Spleen (tissue), 13 donors: ENCODE measurements at places on chromosomes 1 and 21. TPM values are rescaled to one million over a fixed set of nuclear protein-coding genes. Genes with fewer than 3 reads are reported as not detected.

DNA sequence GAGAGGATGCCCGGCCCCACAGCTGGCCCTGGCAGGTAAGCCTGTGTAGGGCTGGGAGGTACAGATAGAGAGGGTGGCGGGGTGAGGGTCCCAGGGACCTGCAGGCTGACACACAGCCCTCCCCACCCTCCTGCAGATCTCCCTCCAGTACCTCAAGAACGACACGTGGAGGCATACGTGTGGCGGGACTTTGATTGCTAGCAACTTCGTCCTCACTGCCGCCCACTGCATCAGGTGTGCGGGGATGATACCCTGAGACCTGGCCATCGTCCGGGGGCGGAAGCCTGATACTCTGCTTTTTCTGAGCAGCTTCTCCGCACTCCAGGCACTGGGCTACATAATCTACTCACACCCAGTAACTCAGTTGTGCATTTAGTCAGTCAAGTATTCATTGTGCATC, 2.1 kb downstream of the CTRC start:
- H3K27me3 ChIP-seq: no peaks in the 10 kb centered on the region
- no peak overlapping the region for H3K4me3 ChIP-seq
- DNase-seq: no peak
- H3K4me1 ChIP-seq: no peaks in the 10 kb centered on the region
- H3K27ac ChIP-seq: no peak overlapping the region

DNA sequence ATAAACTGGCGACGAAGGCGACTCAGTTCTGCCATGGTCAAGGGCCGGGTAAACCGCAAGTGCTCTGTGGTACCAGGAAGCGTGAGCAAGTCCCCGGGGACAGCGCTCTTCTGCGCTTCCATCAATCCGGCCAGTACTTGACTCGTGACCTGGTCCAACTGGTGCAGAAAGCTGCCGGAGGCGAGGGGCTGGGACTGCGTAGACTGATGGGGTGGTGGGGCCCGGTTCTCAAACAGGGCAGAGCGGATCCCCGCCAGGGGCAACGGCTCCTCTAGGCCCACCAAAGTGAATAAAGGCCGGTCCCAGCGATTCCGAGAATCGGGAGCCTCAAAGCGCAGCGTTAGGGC, 852 bp downstream of the KTI12 start:
- peaks cover 8% of the 10 kb centered on the region for H3K36me3 ChIP-seq
- H3K27me3 ChIP-seq: no peaks in the 10 kb centered on the region
- peak overlapping the region; percentile 88 for H3K27ac ChIP-seq
- H3K4me3 ChIP-seq: peak overlapping the region; percentile 89
- peak; percentile 84 for DNase-seq

DNA sequence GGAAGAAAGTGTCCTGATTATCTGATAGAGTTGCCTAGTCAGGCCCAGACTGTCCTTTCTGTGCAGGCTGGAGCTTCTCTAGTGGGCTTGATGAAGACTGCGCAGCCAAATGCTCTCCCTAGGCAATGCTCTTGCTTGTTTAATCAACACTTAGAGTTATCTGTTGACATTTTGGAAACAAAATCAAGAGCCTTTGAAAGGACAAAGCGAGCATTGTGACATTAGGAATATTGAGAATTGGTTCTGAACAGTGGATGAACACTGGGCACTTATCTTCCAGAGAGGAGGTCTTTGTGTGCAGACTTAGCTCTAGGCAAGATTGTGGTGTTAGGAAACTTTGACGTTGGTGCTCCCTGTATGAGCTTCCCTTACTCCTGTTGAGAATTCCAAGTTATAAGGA, 94.5 kb downstream of the DNTTIP2 start:
- no peak for DNase-seq
- H3K4me3 ChIP-seq: no peak overlapping the region
- H3K27ac ChIP-seq: no peak overlapping the region
- H3K27me3 ChIP-seq: no peaks in the 10 kb centered on the region
- H3K36me3 ChIP-seq: no peaks in the 10 kb centered on the region

Gene C1orf115
- 80.0 TPM for total RNA-seq

- no peak for DNase-seq
- no peaks in the 10 kb centered on the region for H3K4me1 ChIP-seq
- H3K4me3 ChIP-seq: no peak overlapping the region
- no peak overlapping the region for H3K27ac ChIP-seq
- H3K27me3 ChIP-seq: no peaks in the 10 kb centered on the region
Measured at GRCh38 chr1:67544921-67545320, 114.7 kb upstream of the SERBP1 start.
